ENCODE measurements at places on chromosomes 6 and 20.

DNA sequence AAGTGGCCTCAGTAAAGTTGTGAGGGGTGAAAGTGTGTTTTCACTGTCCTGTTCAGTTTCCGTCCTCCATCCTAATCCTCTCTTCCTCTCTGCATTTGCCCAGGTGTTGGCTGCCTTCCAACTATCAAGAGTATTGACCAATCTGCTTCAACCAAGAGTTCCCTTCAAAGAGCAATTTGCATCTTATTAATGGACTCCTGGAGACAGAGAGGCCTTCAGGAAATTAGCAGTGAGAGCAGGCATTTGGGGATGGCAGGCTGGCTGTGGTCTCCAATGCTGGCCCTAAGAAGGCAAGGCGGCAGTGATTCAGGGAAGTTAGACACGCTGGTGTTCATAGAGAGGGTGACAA is 77.2 kb downstream of the GPR6 start:
- no peak for DNase-seq

- no peak for DNase-seq
These were observed 93.7 kb upstream of the SCGN start for GRCh38 chr6:25558155-25558817.

GRCh38 chr20:15613530-15613929 is 959.7 kb downstream of the KIF16B start:
- DNase-seq, result no peak

DNA sequence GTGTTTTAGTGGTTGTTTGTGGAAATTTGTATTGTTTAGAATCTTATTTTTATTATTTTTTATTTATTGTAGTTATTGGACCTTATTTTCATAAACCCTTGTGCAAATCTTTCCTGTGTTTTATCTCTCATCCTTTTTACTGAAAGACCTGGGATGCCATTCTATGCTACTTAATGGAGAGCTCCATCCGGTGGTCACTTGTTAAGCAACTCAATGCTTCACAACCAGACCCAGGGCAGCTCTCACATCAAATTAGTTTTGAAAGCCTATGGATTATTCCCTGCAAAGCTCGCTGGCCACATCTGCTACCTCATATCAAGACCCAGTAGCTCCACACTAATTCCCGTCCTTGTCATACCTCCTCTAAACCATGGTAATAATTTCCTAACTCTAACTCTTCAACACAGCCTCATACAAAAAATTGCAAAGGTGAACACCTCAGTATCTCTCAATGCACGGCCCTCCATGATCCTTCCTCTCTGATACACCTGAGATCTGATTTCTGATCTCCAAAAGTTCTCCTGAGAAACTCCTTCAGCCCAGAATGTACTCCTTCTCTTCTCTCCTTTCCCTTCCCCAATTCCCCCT is 296.6 kb upstream of the MANEA start:
- DNase-seq, result peak; percentile 32

- no peak for DNase-seq
These were observed 323.0 kb downstream of the ESR1 start for GRCh38 chr6:152130441-152130840.

GRCh38 chr6:165776691-165777090 is 113.7 kb upstream of the PDE10A start:
- DNase-seq, result no peak

GRCh38 chr6:140581601-140582000 is 1207.2 kb upstream of the CITED2 start:
- DNase-seq, result peak; percentile 15

DNA sequence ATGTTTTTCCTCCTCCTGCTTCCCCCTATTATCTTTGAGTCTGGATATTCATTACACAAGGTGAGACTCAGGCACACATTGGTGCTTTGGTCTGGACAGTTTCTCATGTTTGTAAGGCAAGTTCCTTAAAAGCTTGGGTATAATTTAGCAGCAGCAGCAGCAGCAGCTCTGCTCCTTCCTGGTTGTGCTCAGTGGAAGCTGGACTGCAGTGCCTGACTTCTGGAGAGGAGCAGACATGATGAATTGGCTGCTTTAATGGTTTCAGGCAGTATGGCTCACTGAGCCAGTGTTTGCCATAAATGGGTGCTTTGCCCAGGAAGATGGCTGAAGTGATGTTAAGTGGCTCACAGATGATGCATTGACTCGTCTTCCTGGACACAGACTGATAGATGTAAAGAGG is 32.4 kb downstream of the SLC9A8 start:
- DNase-seq, result no peak

DNA sequence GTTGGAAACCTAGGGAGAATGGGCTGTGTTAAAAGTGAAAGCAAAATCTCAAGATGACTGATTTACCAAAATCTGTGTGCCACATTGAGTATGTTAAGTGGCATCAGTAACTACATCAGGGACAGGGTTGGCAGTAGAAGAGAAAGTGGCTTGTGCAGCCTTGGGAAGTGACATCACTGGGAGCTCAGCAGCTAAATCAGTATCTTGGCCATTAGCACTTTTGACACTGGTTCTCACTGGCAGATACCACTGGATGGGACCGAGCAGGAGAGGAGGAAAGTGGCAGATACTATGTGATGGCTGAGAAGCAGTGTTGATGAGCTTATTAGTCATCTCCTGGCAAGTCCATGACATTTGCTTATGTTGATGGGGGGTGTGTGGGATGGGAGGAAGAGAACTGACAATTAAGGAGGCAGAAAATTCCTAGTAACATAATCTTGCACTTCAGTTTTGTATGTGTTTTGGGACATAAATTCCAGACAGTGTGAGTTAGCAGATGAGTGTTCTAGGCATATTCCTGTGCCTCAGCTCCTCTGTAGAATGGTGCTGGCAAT is 322.2 kb downstream of the SOX4 start:
- peak; percentile 54 for DNase-seq

GRCh38 chr6:24340998-24341938 is 16.6 kb downstream of the DCDC2 start:
- DNase-seq, result no peak

DNA sequence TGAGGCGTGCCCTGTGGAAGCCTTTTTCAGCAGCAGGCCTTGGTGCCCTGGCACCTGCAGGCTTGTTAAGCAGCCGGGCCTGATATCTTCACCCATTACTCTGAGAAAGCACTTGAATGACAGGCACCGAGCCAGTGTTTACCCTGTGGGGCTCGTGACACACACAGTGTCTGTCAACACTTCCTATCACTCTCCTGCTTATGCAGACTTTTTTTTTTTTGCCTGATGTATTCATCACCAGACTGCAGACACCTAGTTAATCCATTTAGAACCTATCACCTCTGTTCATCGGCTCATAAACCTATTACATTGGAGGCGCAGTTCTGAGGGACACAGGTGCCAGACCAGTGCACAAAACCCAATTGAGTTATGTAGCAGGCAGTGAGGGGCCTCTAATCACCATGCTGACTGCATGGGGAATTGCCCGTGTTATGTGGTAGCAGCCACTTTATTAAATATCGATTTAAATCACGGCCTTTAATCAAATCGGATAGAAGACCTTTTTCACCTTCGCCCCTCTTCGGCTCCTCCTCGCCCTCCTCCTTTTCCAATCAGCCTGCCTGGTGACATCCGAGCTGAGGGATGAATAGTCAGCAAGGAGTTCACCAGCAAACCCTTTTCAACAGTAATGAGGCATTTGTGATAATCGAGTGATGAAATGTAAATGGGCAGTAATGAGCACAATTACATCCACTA is 962.9 kb upstream of the SLC35B3 start:
- peak; percentile 10 for DNase-seq

GRCh38 chr20:53322651-53323050 is 271.0 kb downstream of the ZNF217 start:
- no peak for DNase-seq

DNA sequence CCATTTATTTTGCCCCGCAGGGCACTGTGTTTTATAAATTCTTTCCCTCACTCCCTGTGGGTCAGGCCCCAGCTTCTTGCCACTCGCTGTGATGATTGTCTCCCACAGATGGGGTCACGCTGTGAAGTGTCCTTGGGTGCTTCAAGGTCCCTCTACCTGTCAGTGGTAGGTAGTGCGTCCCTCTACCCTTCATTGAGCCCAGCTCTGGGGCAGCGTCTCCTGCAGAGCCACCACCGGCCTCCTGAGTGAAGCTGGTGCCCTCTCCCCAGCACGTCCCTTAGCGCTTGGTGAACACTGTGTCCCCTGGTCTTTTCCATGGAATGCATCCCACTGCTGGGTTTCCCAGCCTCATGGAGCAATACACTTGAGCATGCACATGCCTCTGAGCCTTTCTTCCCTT is 108.2 kb downstream of the NRN1 start:
- no peak for DNase-seq

DNA sequence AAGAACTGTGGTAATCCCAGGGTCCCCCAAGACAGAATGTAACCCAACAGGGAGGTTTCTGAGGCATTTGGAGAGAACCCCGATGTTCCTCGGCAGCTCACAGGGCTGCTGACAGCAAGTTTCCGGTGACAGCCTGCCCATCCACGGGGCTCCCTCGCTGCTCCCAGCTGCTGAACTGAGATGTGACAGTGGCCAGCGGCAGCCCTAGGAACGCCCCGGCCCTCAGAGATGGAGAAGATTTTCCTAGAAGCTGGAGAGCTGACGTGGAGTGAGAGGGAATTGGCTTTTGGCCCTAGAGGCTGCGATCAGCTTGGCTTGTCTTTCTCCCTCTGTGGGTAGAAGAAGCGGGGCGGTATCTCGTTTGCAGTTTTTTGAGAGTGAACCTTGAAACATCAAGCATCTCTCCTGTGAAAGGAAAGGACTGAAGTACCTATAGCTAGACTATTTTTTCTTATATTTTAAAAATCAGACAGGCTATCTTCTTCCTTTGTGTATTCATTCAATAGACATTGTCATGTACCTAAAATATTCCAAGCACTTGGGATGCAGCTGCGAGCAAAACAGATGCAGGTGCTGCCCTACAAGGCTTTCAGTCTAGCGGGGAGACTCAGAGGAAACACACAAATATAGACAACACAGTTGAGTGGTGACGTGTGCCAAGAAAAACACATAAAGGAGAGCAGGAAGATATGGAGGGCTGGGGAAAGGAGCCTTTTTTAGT is 28.4 kb upstream of the NFATC2 start:
- DNase-seq, result no peak

GRCh38 chr6:7894262-7895124 is 16.1 kb downstream of the TXNDC5 start:
- DNase-seq, result no peak

- DNase-seq, result peak; percentile 80
These were observed 59.5 kb downstream of the TRIM38 start for GRCh38 chr6:26022132-26022472.

GRCh38 chr6:88268508-88268907 is 102.4 kb upstream of the CNR1 start:
- no peak for DNase-seq

- DNase-seq, result peak; percentile 37
These were observed 549 bp upstream of the CSE1L start for GRCh38 chr20:49045440-49046086.

GRCh38 chr6:50236164-50236563 is 186.4 kb upstream of the DEFB112 start:
- peak; percentile 21 for DNase-seq

DNA sequence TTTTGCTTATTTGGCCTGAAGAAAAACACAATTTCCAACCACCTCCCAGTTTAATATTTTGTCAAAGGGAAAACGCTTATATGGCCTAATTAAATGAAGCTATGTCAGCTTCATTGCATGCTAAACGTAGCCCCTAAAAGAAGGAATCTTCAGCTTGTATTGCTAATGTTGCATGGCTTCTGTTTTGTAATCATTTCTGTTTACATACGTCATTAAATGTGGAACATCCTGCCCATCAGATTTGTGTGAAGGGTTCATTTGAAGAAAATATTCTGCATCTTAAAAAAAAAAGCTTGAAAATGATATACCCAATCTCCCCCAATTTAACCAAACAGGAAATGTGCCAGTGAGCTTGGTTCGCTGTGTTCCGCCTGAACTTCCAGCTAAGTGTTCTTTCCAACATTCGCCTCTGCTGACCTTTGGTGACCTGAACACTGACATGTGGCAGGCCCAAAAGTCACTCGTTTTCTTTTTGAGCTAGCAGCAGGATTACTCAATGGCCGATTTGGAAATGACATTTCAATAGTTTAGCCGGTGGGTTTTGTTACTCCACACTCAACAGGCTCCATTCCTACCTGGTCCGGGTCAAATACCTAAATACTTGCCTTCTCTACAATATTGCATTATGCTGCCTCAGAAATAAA is 12.7 kb upstream of the SIRT5 start:
- DNase-seq, result no peak

DNA sequence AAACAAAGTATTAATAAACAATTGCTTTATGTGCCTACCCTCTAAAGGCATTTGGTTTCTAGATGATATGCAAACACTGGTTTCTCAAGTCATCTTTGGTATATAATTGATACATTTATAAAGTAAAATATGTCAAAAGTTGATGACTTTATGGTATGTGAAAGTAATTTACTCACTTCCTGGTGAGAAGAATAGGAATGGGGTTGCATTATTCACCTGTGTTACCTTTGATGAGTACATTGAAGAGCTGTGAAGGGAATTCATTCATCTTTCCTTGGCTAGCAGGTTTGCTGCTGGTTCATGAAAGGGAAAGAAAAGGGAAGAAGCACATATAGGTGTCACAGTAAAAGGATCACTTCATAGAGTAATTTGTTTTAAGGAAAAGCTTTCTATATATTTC is 20.4 kb downstream of the RNF217 start:
- DNase-seq, result no peak

DNA sequence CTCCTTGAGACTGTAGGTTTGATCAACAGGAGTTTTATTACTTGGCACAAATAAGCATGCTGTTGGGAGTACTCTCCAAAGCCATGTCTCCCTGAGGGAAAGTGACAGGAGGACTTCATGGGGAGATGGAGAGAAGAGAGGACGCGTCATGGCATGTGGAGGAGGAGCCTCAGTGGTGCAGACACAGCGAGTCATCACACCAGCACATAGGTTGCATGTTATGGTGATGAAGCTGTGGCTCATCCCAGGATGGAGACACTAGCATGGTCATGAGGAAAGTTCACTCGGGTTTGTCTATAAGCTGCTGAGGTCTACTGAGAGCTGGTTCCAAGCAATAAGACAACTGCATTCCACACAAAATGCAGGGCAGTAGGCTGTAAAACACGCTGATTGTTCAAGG is 13.2 kb upstream of the SSTR4 start:
- peak; percentile 59 for DNase-seq

DNA sequence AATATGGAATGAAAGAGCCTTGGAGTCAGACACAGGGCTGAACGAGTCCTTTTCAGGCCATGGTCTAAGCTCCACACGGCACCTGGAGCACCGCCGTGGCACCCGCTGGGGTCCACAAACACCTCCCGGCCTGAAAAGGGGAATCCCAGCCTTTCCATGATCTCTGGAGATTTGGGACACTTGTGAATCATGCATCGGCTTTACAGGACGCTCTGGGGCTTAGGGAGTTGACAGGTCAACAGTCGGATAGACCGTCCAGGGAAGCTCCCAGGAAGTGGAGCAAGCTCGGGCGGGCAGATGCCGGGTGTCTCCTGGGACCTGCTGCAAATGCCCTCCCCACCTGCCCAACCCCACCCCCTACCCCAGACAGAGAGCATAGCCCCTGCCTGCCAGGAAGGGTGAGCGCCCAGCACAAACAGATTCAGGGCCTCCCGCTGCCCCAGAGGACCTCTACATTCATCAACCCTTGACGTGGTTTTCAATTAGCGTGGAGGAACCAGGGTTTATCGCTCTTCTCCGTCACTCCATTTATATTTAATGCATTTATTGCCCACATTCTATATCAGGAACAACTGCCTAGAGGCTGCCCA is 53.6 kb downstream of the YTHDF1 start:
- no peak for DNase-seq
